ENCODE measurements at places on chromosomes 3 and 15.

DNA sequence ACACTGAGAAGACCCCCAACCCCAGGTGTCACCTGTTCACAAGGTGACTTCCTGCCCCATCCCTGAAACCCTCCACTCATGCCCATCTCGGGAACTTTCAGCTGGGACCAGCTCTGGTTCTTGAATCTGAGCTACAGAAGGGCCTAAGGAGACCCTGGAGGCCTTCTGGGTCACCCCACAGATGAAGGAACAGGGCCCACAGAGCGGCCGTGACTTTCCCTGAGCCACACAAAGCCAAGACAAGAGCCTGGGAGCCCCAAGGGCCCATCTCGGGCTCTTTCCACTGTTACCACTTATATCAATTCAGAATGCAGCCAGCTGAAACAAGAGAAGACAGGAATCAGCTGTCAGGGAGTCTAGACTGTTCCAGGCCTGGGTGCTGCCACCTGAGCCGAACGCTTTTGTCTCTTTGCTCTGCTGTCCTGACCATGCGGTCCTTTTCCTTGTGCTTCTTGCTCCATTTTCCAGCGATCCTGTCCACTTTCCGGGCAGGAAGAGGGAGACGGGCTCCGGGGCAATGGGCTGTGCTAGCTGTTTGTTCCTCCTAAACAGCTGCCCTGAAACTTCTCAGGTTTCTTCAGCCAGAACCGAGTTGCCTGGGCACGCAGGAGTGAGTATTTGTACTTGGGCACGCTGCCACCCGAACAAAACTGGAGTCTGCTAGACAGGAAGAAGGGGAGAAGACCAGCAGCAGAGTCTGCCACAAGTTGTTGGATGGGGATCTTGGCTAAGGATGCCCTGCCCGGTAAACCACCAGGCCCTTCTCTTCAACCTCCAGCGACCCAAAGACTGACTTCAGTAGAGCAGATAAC is 28.0 kb upstream of the PIGZ start:
- DNase-seq, result no peak

- DNase-seq, result no peak
These were observed 10.5 kb upstream of the ADPGK start for GRCh38 chr15:72793766-72794660.

- no peak for DNase-seq
These were observed 208.5 kb downstream of the CLSTN2 start for GRCh38 chr3:140143367-140144069.

- no peak for DNase-seq
These were observed 29.5 kb downstream of the ESYT3 start for GRCh38 chr3:138463724-138464490.

- DNase-seq, result no peak
These were observed 99.2 kb downstream of the HES1 start for GRCh38 chr3:194235160-194235559.

DNA sequence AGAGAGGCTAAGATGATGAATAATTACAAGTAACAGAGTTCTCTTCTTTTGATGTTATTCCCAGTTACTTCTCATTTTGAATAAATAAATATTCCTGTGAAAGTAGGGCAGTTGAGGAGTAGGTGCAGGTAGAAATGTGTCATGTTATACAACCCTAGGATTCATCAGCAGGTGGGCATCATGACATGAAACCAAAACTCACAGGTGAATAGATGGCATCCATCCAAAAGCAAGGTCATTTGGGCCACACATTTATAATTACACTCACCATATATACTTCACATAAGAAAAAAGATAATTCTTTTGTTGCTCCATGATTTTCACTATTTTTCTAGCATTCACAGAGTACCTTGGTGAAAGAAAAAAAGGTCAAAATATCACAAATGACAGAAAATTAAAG is 273.6 kb downstream of the ZBBX start:
- DNase-seq, result no peak

DNA sequence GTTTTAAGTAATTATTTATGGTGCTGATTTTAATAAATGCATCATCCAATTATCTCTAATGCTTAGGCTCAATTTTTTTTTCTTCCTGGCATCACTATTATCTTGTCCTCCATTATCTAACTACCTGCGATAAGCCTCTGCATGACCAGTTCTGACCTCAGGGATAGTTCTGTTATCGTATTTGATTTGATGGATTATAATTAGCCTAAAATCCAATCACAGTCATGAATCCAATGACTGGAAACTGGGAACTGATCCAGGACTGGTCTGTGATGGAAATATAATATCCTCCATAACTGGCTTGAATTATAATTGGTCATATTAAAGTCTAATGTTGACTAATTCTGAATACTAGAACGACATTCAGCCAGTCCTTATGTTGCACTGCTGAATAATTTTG is 1.1 kb downstream of the MYH15 start:
- no peak for DNase-seq

- no peak for DNase-seq
These were observed 120.1 kb upstream of the NMNAT3 start for GRCh38 chr3:139797724-139798343.

GRCh38 chr15:75926931-75927330 is 23.3 kb downstream of the FBXO22 start:
- no peak for DNase-seq

DNA sequence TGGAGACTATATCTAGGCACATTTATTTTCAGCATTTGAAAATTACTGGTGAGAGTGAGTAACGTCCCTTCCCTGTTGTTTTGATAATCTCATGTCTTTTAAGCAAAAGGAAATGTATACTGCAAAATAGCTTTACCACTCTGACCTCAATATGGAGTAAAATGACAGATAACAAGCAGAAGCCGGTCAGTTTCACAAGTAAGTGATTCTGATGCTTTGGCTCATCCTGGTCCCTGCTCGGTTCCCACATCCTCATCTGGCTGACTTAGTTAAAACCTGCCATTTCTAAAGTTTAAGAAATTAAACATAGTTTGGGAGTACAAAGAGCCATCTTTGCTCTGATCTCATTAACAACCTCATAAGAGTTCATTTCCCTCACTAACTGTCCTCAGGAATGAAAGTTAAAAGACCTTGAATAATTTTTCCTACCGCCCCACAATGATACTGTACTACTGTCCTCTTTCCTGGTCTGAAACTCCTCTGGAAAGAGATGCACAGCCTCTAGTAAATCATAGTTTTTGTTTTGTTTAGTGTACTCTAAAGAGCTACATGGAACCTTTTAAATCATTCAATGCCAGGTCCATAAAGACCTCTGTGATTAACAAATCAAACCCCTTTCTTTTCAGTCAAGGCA is 72.3 kb upstream of the ICE2 start:
- no peak for DNase-seq

DNA sequence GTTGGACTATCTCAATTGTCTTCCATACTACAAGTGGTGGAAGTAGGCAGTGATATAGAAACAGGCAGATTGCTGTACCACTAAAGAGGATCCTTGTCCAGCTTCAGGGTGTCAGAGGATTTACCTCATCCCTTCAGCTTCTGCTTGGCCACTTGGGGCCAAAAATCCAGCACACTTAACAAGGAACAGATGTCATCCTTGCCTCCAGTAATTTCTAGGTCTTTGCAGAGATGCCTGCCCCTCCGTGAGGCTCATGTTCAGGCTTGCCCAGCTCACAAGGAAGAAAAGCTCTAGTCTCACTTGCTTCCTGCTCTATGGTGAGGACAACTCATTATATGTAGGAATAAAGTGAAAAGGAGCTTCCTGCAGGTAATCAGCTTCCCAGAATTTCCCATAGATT is 510.3 kb downstream of the EPHA3 start:
- DNase-seq, result no peak

DNA sequence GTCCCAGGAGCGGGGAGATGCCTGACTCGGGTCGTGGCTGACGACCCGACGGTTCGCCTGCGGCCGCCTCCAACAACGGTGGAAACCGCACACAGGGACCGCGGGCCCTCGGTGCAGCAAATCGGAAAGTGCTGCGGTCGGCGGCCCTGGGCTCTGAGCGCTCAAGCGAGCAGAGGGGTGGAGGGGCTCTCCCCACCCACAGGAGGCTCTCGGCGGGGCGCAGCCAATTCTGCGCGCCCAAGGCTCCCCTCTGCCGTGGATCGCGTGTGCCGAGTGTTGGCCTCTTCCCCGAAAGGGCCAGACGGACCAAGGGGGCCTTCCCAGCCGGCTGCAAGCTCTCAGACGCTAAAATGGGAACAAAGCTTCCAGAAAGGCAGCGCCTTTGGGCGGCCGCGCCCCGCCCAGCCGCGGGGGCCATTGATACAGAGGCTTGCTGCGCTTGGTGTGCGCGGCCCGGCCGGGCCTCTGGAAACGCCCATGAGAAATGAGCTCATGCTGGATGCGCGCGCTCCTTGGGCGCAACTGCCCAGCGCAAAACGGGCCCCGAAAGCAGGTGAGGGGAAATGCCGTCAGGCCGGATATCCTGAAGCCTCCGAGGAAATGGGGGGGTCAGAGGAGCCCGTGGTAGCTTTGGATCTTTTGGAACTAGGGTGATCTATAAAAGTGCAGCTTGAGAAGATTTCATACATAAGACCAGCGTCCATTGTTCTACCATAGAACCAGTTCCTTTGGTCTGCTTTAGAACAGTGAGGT is 1.2 kb upstream of the GSK3B start:
- peak; percentile 82 for DNase-seq

DNA sequence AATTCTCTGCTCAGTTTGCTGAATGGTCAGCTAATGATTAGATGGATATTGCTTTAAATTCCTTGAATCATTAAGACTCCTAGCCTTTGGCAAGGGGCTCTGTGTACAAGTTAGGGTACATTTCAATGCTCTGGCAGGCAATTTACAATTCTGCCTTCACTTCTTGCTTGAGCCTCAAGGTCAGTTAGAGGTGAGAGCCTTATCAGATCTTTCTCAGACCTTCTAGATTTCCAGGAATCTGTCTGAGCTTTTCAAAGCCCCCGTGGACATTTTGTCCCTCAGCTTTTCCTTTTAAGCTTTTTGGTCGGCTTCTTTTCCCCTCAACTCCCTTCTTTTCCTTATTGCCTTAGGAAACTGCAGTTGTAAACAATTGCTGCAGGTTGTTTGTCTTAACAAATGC is 34.7 kb downstream of the TGM4 start:
- DNase-seq, result no peak

DNA sequence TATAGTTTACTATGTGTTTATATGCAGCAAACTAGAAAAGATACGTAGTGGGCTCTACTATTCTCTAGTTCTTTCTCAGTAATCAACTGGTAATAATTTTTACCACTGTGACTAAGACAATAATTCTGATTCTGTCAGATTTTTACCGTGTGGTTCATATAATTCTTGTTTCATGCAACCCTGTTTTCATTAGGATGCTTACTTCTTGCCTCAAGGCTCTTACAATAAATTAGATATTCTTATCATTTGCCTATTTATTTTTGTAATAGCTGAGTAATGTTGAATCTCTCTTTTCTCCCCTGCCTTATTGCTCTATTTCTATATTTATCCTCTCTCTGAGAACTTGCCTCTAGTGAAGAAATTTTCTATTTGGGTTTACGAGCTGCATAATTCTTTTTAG is 524.7 kb downstream of the NAALADL2 start:
- DNase-seq, result no peak

DNA sequence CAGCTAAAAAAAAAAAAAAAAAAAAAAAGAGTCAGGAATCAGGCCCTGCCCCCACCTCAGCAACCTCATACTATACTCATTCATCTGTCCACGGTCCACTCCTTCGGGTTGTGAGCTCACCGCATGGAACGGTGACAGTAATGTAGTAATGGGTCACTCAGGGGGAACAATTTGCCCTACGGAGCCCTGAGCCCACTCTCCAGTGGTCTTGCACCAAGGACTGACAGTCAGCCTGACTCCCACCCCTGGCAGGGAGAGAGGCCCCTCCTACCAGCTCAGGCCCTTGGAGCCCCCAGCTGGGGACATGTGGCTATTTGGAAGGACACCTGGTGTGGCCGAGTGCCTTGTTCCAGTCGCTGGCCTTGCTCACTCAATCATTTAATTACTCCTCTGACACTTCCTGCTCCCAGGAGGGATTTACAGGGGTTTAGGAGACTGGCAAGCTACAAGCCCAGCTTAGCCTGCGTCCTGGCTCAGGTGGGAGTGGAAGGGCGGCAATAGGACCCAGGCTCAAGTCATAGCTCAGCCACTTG is 19.9 kb upstream of the CACNA2D2 start:
- no peak for DNase-seq

- DNase-seq, result no peak
These were observed 96.4 kb downstream of the PYDC2 start for GRCh38 chr3:191557322-191557721.

DNA sequence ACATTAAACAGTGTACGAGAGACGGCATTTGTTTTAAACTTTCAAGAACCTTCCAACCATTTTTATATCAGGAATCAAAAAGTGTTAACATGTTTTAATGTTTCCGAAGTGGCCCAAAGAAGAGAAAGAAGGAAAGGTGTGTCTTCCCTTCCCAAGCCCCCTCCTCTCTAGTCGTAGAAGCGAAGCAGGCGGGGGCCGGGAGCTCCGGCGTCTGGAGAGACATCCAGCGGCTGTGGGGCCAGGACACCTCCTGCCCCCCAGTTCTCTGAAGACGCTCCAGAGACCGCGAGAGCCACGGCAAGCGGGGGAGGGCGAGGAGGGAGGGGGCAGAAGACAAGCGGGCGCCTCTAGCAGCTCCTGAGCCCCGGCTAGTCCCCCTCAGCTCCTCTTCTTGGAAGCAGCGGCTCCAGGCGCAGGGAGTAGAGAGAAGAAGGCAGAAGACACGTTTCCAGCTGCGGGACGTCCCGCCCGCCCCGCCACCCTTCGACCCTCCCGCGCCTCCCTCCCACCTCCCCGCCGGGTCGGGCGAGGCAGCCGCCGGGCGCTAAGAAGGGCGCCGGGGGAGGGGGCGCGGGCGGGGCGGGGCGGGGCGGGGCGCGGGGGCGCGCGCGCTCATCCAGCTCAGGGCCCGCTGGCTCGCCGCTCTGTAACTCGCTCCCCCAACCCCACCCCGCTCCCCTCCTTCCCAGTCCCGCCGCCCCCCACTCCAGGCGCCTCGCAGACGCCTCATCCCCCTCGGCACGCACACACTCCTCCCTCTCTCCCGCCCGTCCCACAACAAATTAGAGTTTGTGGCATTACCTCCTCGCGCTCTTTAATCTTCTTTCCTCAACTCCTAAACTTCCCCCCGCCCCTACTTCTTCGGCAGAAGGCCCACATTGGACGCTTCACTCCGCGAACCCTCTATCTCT is at the start of gene ZBTB20:
Gene ZBTB20 (minus strand): TSS at position 871 of the 911 bp plus-strand sequence.
- peak; percentile 58 for DNase-seq

DNA sequence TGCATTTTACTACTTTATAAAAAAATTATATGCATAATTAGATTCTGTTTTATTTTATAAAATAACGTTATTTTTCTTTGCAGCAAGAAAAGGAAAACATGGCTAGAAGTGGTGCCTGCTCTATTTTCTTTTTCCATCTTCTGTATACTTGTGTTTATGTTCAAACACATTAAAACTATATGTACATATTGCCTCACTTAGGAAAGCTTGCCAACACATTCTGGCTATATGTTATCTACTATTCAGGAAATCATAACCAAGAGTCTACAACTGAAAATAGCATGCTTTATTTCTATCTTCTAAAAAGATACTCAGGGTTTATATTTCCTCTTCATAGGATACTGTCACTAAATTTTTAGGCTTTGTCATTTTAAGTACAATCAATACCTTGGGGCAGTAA is 90.2 kb upstream of the KCNMB2 start:
- DNase-seq, result no peak

DNA sequence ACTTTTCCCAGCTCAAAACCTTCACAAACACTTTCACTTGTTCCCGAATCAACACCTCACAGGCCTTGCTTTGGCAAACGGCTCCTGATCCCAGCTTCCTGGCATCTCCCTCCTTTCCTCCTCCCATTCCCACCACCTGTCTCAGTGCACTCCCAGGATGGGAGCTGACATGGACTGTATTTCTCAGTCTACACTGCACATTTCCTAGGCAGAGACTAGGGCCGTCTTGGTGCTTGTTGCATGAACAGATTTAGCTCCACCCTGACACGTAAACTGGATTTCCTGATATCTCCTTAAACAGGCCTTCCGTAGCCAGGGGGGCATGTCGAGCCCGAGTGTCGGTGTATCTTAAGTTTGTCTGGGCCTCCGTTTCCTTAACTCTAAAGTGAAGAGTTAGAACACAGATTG is 790 bp upstream of the WHAMM start:
- DNase-seq, result no peak
